ENCODE measurements at places on chromosomes 4 and X.

DNA sequence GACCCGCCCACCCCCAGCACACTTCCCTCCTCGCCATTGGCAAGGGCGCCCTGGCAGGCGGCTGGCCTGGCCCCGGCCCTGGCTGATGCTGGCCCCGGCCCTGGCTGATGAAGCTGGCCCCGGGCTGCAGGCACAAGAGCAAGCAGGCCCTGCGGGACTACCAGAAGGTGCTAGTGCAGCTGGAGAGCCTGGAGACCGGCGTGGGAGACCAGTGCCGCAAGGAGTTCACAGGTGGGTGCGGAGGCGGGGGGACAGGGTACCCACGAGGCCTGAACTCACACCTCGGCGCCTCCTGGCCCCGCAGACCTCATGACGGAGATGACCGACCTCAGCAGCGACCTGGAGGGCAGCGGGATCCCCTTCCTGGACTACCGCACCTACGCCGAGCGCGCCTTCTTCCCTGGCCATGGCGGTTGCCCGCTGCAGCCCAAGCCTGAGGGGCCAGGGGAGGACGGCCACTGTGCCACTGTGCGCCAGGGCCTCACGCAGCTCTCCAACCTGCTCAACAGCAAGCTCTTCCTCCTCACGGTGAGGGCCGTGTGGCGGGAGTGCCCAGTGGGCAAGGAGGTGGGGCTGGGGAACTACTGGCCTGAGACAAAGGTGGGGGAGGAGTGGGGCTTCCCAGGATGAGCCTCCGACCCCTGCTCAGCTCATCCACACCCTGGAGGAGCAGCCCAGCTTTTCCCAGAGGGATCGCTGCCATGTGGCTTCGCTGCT, 6.1 kb upstream of the SRPK3 start:
- no peak for DNase-seq
- H3K36me3 ChIP-seq, result no peaks in the 10 kb centered on the region
- H3K27ac ChIP-seq, result no peak overlapping the region
- no peaks in the 10 kb centered on the region for H3K27me3 ChIP-seq
- peaks cover 11% of the 10 kb centered on the region for H3K4me1 ChIP-seq

- DNase-seq, result no peak
- H3K27ac ChIP-seq, result no peak within 1 kb of the TSS
- peak within 1 kb of the TSS; percentile 35 for H3K4me3 ChIP-seq
- H3K27me3 ChIP-seq, result no peaks in the 10 kb centered on the region
- H3K4me1 ChIP-seq, result no peaks in the 10 kb centered on the region
Measured at GRCh38 chrX:102515975-102516941, at the start of gene TMSB15A. TMSB15A (minus strand) TSS chrX:102516739.

DNA sequence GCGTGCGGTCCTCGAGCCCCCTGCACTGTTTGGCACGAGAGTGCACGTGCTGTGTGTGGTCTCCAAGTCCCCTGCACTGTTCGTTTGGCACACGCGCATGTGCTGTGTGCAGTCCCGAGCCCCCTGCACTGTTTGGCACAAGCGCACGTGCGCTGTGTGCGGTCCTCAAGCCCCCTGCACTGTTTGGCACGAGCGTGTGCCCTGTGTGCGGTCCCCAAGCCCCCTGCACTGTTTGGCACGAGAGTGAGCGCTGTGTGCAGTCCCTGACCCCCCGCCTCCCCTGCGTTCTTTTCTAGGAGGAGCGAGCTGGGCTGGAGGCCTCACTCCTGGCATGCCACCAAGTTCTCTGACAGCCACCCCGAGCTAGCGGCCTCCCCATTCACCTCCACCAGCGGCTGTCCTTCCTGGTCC, 76.5 kb upstream of the CLDN34 start:
- H3K4me3 ChIP-seq, result no peak overlapping the region
- no peaks in the 10 kb centered on the region for H3K27me3 ChIP-seq
- H3K36me3 ChIP-seq, result no peaks in the 10 kb centered on the region
- no peak for DNase-seq
- no peak overlapping the region for H3K27ac ChIP-seq

DNA sequence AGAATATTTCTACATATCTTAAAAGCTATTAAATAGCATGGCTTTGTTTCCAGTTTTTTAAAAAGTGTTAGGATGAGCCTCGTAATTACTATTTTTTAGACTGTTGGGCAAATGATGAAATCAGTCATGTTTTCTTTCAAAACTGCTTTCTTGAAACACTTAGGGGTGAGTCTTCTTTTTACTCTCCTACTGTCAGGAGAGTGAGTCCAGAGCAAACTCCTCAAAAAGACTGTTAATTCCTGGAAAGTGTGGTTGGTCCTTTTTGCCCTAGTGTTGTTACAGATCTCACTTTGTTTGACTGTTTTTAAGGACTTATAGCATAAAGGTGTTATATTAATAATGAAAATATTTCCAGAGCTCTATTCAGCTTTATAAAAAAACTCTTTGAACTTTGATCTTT, 6.3 kb downstream of the GSTCD start:
- no peaks in the 10 kb centered on the region for H3K27me3 ChIP-seq
- H3K27ac ChIP-seq, result no peak overlapping the region
- H3K4me1 ChIP-seq, result peaks cover 2% of the 10 kb centered on the region
- no peak for DNase-seq
- no peak overlapping the region for H3K4me3 ChIP-seq
- H3K36me3 ChIP-seq, result no peaks in the 10 kb centered on the region

DNA sequence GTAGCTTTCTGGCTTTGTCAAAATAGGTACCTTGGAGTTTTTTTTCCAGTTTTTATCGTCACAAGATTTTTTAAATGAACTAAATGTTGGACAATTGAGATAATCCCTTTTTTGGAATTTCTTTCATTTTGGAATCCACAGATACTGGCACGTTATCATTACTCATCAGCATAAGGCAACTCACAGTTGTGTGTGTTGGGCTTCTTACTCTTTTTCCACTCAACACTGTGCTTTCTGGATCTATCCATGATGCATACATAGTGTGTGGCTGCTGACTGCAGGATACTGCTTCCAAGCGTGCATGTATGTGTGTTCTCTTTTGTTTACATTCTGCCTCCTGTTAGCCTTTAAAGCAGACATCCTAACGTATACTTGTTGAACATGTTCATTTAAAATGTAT, 113.5 kb upstream of the FAM9A start:
- no peaks in the 10 kb centered on the region for H3K36me3 ChIP-seq
- no peaks in the 10 kb centered on the region for H3K4me1 ChIP-seq
- no peak overlapping the region for H3K4me3 ChIP-seq
- no peaks in the 10 kb centered on the region for H3K27me3 ChIP-seq
- DNase-seq, result no peak

GRCh38 chrX:134758652-134759051, 100.4 kb upstream of the PLAC1 start:
- H3K4me1 ChIP-seq, result no peaks in the 10 kb centered on the region
- no peak for DNase-seq
- no peaks in the 10 kb centered on the region for H3K36me3 ChIP-seq
- H3K27ac ChIP-seq, result no peak overlapping the region

DNA sequence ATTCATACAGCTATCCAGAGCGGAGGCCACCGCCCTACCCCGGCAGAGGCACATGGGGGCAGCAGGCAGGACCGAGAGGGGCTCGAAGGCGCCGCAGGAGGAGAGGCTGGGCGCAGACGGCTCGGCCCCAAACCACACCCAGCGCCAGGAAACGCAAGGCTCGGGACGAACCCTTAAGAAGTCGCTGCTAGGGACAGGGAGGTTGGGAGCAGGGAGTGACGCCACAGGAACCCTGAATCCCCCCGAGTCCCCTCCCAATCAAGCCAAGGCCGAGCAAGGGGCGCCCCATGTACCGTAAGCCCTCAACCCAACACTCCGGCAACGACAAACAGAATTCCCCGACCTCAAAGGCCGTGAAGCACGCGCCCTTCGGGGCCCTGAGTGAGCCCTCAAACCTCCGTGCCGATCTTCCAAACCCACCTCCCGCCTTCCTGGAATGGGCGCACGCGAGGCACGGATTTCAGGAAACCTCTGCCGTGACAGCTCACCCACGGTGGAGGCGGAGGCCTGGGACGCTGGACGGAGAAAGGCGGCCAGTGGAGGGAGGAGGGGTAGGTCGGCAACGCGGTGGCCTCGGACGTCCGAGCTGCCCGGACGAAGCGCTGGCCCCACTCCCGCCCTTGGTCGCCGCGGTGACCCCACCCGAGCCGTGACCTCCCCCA, 1.8 kb downstream of the ZFYVE28 start:
- H3K36me3 ChIP-seq, result no peaks in the 10 kb centered on the region
- H3K27me3 ChIP-seq, result no peaks in the 10 kb centered on the region
- DNase-seq, result no peak
- peak overlapping the region; percentile 75 for H3K27ac ChIP-seq
- peaks cover 69% of the 10 kb centered on the region for H3K4me1 ChIP-seq

DNA sequence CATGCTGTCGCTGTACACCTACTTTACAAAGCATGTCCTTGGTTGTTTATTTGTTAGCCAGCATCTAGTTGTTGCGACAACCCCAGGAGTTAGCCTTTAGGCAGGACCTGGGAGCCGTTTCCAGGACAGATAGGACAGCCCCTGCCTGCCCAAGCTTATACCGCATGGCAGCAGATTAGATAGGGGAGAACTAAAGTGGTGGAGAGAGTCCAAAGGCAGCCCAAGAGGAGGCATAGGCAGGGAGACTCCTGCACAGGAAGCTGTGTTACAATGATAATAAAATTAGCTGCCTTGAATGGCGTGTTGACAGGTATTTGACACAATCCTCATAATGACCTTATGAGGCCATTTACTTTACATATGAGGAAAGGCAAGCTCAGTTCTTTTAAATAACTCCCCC, 13.0 kb downstream of the NSDHL start:
- H3K27me3 ChIP-seq, result no peaks in the 10 kb centered on the region
- no peak overlapping the region for H3K4me3 ChIP-seq
- no peaks in the 10 kb centered on the region for H3K4me1 ChIP-seq
- H3K36me3 ChIP-seq, result no peaks in the 10 kb centered on the region

DNA sequence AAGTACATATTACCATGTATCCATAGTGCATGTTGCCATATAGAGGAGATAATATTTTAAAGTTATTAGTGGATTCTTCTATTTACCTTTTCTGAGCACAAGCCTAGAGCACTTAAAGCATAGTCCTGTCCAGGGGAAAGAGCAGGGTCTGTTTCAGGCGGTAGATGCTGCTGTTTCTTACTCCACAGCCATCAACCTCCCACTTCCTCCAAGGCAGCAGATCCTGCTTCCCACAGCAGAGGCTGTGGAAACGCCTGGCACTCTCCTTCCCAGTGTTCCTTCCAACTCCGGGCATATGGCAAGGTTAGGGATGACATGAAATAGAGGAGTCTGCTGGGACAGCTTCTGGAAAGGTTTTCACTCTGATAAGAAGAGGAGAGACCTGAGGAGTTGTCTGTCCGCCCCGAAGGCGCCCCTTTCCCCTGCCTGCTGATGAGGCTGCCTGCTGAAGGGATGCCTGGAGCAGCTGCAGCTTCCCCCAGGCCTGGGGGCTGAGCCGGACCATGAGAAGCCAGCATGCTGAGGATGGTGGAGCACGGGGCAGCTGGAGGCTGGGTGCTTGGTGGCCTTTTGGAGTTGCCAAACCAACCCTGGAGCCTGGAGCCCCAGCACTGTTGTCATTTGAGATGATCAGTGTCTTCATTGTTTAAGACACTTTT, 43.9 kb upstream of the SLC25A4 start:
- no peaks in the 10 kb centered on the region for H3K4me1 ChIP-seq
- no peak overlapping the region for H3K4me3 ChIP-seq
- DNase-seq, result no peak
- no peaks in the 10 kb centered on the region for H3K36me3 ChIP-seq
- H3K27ac ChIP-seq, result no peak overlapping the region
- peaks cover 11% of the 10 kb centered on the region for H3K27me3 ChIP-seq

DNA sequence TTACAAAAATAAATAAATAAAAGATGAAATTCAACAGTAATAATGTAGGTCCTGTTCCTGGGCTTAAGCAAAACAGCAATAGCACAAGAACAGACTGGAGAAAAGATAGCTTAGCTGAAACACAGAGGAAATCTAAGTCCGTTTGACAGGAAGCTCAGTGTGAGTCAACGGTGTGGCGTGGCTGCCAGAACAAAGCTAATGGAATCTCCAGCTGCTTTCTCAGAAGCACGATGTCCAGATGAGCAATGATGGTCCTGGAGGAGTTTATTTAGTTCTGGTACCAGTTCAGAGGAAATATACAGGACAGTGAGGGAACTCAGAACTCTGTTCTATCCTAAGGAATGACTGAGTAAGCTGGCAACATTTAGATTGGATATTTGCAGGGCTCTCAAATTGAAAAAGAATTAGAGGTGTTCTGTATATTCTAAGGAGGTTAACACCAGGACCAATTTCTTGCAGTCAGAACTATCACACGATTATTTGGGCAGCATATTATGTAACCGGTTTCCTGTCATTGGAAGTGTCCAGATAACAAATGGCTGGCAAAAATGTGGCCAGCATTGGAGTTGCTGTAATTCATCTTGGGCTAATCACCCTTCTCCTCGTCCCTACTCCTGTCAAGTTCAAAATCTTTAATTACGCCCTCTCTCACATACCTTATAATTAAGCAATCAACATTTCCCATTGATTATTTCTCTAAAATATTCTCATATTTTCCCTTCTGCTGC, 12.7 kb downstream of the GAB3 start:
- H3K4me3 ChIP-seq, result no peak overlapping the region
- H3K36me3 ChIP-seq, result no peaks in the 10 kb centered on the region
- DNase-seq, result no peak
- peaks cover 23% of the 10 kb centered on the region for H3K4me1 ChIP-seq
- H3K27me3 ChIP-seq, result no peaks in the 10 kb centered on the region
